HTR-8/SVneo (cell line): ENCODE measurements at places on chromosomes 12 and 14.

GRCh38 chr12:55877824-55878223 is 35.1 kb upstream of the MMP19 start:
- DNase-seq = no peak

DNA sequence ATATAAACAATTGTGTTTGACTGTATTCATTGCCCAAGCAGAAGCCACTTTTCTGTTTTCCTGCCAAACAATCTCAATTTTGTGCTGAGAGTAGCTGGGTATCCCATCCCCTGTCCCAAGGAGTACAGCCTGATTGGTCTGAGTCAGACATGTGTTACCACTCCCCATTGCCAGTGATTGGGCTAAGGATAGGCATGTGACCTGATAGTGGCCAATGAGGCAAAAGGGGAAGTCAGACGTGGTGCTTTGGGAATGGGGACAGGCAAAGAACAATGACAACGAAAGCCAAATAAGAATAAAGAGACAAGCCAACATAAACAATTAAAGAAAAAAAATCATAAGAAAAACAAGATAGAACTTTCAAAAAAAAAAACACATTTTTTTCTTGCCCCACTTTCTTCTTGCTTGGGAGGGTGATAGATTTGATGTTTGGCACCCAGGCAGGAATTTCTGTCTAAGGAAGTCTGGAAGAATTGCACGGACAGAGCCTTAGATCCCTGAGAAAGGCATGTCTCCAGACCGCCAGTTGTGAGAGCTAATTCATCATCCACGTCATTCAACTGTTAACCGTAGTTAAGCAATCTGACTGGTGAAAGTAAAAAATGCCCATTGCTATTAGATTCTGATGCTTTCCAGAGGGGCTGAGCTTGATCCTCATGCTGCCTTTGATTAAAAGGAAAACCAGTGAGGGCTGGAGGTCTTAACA is 626.6 kb upstream of the TMEM132C start:
- no peak for DNase-seq

DNA sequence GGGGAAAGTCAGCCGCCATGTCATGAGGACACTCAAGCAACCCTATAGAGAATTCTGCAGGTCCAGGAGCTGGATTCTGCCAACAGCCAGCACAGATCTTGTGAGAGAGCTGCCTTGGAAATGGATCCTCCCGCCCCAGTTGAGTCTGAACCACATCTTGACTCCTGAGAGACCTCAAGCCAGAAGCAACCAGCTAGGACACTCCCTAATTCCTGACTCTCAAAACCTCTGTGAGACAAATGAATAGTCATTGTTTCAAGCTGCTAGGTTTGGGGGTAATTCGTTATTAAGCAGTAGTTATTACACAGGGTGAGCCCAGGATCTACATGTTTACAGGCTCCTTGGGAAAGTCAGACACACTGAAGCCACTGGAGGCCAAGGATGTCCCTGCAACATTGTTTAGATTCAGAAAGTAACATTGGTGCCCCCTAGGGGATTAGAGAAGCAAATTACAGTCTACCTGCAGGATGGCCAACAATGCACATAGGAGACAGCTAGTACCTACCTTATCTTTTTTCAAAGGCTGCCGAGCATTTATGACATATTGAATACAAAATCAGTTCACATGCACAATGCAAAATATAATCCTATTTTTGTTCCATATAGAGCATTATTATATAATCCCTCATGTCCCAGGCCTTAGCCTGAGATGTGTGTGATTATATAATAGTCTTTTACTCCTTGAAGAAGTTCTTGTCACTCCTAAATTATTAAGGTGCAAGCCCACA is 57.9 kb upstream of the FICD start:
- DNase-seq = peak; percentile 68

DNA sequence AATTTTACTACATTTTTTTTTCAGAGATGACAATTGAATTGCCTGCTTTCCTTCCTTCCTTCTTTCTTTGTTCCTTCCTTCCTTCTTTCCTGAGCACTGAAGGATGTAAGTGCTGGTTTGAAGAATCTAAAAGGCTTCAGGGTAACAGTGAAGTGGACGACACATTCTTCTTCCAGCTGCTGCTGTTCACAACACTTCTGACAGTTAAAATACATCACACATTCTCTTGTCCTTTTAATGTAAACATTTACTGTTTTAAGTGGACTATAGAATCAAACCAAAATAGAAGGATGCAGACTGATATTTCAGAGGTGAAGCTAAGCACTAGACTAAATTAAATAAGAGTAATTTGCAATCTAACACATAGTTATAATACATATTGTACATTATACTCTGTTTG is 151.5 kb downstream of the MSRB3 start:
- no peak for DNase-seq

GRCh38 chr12:58583940-58584339 is 336.4 kb downstream of the LRIG3 start:
- DNase-seq = no peak

DNA sequence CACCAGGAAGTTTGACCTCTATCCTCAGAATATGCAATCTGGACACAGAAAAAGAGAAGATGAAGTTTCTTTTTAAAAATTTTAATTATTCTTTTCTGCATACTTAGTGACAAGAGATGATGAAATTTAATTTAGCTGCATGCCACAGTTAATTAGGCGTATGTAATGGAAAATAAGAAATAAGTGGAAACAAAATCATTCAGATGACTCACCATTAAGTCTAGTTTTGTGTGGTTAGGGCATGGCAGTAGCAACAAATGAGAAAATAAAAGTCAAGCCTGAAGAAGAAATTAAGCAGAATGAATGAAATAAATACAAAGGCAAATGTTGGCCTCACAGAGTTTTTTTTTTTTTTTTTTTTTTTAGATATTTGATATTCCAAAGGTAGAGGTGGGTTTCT is 30.9 kb upstream of the KLRD1 start:
- DNase-seq = no peak

- no peak for DNase-seq
Observed at GRCh38 chr14:51069055-51069454, 25.9 kb downstream of the TRIM9 start.

- no peak for DNase-seq
Observed at GRCh38 chr14:34052658-34053014, 101.8 kb upstream of the EGLN3 start.

DNA sequence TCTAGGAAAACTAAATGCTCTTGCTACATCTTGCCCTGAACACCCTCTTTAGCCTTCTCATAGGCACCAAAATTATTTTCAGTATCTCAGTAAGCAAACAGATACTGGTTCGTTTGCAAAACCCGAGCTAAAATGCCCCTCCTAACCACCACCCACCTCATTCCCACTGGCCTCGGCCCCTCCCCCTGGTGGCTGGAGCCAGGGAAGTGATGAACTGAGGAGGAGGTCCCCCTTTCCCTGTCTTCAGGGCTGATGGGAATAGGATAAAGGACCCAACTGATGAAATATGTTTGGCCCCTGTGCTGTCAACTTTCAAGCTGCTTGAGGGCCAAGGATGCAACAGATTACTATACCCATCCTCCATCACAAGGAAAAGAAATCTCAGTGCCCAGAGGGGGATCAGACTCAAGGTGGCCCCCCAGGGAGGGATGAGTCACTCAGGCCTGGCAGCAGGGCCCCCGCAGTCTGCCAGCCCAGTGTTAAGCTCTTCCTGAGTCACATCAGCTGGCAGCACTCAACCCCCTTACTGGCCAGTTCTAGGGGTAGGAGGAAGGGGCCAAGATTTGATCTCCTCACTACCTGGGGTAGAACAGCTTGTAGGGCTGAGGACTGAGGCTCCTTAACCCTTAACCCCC is 1.7 kb downstream of the ANKRD52 start:
- peak; percentile 25 for DNase-seq

DNA sequence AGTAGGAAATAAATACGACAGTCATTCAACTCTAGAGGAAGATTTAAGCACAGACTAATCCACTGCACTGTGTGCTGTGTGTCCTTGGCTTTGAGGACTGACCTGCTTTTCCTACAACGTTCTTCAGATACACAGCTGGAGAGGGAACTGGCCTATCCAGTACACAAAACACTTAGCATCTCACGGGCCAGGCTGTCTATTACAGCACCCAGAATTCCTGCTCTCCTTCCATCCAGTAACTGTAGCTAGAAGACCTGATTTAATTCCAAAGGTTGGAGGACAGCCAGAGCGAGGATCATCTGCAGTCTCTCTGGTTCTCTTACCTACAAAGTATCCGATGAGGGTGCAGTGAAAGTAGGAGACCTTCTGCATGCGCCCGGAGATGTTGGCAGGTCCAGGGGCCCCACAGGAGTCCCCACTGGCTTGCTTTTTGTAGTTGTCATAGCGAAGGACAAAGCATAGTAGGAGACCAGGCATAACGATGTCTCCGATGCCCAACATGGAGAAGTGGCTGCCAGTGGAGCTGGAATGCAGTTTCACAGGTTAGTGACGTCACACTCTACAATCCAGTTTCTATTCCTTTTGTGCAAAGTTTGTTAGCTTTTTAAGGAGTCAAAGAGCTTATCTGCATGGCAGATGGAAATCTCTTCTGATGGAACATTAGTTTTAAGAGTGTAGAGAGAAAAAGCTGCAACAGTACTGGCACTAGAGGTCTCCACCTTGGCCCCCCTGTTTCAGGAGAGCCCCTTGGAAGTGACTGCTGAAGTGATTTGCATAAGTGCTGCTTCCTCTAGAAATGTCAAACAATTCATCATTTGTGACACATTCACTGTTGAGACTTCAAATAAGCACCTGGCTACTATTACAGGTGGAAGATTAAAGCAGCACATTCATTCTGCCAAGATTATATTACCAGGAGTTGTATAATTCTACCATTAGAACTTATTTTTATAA is 41.7 kb downstream of the ACADS start:
- no peak for DNase-seq

DNA sequence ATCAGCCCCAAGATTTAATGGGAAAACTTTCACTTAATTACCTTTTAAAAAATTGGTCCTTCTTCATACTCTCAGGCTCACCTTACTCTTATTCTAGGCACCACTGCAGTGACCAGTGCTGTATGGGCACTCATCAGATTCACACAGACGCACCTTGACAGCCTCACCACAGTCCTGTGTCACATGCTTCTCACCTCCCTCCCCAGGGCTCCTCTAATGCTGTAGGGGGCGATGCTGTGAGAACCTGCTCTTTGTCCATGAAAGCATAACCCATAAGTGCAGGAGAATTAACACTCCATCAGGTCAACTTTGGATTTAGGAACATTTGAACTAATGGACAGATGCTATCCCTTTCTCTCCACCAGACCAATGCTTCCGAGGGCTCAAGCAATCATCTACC is 13.9 kb upstream of the PPP4R3A start:
- no peak for DNase-seq

- no peak for DNase-seq
Observed at GRCh38 chr12:4910502-4911315, 1.0 kb downstream of the KCNA1 start.

DNA sequence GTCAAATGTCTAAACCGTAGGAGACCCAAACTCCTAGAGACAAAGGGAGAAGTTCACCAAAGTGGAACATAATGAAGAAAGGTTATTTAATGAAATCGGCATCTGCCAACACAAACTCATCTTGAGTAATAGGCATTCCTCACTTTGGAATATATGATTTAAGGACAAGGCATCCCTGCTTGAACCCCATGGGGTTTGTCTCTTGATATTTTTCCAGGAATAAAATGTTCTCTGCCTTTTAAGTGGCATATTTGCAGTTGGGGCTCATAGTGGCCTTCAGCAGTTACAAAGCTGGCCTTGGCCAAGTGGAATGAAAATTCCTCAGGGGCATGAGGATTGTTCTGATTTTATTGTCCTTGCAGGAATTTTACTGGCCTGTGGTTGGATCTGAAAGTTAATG is 7.1 kb downstream of the POP5 start:
- DNase-seq = no peak

DNA sequence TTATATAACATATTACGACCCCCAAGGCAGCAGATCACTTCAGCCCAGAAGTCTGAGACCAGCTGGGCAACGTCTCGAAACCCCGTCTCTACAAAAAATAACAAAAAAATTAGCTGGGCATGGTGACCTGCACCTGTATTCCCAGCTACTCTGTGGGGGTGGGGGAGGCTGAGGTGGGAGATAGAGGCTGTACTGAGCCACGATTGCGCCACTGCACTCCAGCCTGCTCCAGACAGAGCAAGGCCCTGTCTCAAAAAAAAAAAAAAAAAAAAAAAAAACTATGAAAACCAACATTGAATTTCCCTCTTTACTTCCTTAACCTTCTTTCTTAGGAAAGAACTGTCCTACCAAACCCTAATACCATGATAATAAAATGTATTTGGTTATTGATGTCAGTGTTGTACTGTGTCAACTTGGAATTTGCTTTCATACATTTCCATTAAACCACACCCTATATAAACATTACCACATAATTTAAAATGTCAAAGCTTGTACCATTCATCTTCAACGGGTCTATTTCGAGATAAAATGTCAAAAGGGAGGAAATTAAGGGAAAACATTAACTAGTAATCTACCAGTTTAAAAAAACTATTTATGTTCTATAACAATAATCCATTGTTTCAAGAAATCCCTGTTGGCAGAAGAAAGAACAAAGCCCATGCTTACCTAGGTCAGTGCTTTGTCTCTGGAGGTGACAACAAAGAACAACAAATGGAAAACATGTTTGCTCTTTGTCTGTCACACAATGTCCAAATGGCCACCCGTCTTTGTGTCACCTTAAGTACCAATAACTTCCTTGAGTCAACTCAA is 17.4 kb downstream of the GALNT4 start:
- DNase-seq = no peak

- DNase-seq = no peak
Observed at GRCh38 chr12:92721130-92721529, 18.3 kb downstream of the PLEKHG7 start.

GRCh38 chr12:121196902-121197301 is 13.0 kb upstream of the P2RX4 start:
- DNase-seq = no peak

DNA sequence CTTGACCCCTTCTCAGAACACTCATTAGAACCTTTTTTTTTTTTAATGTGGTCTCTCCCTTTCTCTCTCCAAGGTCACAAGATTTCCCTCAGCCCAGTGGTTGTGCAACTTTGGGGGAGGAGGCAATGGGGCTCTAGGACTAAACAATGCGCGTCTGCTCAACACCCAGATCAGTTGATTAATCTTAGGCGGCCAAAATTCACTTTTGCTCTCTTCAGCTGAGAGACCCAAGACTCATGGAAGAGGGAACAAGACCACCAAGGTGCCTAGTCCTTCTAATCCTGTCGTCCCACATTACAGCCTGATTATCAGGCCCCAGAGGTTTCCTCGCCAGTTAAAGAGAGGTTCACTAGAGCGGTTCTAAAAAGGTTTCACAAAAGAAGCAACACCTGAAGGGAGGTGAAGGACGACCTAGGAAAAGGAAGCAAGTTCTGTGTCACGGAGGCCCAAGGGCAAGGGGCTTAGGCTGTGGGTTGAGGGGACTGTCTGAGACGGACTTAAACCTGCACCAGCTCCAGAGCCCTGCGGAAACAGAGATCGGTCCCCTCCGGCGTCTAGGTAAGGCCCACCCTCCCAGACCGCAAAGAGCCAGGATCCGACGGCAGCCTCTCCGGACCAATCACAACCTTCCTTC is 824 bp upstream of the TARBP2 start:
- DNase-seq = no peak

- peak; percentile 53 for DNase-seq
Observed at GRCh38 chr14:54435500-54435981, 5.6 kb downstream of the CNIH1 start.
